RCC 7860 (cell line): ENCODE measurements at places on chromosomes 12 and 14.
A peak's percentile ranks its signal among the peaks of the same experiment; 100 is the strongest.

DNA sequence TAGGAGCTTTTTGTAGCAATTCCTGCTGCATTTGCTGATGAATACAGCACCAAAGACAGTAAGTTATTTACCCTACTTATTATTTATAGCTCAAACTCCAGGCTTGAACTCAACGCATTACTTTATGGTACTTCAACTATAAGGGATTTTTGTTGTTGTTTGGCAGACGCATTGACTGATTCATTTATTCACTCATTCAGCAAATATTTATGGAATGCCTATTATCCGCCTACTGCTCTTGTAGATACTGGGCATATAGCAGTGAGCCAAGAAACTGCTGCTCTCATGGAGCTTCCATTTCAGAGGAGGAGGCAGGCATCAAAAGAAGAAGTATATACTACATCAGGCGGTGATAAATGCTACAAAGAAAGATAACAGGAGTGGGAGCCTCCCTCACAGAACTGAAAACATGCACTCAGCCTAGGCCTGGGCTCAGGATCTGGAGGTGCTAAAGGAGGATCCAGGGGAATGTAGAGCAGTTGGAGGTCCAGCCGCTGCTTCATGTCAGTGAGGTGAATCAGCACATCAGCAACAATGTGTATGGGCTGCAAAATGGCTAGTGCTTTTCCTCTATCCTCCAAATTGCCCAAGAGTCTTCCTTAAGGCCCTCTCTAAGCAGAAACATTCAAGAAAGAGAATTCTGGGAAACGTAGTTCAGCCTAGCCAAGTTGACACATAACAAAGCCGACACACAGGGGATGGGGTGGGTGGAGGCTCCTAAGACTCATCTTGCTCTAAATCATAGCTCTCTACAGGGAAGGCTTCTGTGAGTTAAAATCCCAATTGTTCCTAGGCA, 157.5 kb downstream of the NRXN3 start:
- no peak for DNase-seq

DNA sequence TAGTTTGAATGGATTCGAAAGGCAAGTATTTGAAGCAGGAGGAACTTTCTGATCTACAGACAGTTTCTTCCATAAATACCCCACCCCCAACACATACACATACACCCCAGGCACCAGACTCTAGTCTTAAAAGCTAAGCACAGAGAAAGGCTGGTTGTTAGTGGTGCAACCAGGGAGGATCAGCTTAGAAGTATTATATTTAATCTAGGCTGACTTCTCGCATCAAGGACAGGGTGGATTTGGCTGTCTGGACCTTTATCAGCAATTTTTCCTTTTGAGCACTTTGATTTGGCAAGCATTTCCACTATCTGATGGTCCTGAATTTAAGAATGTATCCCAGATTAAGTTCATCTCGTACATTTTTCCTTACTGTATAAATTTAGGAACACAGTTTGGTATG, 1489.8 kb upstream of the FLRT2 start:
- DNase-seq: no peak

DNA sequence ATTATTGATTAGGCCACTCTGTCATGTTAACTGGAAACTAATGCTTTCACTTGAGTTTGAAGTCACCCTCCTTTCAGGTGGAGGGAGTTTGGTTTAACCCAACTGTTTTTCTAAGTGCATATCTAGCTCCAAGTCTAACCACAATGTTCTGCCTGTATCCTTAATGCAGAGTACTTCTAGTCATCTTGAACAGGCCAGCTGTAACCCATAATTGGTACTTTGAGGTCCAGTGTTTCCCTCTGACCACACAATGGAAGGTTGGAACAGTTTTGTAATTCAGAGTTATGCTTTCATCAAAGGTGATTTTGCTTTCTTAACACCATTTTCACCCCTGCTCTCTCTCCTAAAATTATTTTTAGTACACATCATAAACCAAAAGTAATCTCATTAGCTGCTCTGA, 237.2 kb upstream of the DCN start:
- DNase-seq: no peak

GRCh38 chr12:34218193-34219045, 196.1 kb downstream of the ALG10 start:
- peak; percentile 52 for DNase-seq

GRCh38 chr14:81990312-81990761, 456.7 kb upstream of the SEL1L start:
- DNase-seq: no peak
